RPMI8226 (cell line): ENCODE measurements at places on chromosomes 7 and 10.

- no peak for DNase-seq
Observed at GRCh38 chr10:113438652-113439051, 114.2 kb upstream of the HABP2 start.

DNA sequence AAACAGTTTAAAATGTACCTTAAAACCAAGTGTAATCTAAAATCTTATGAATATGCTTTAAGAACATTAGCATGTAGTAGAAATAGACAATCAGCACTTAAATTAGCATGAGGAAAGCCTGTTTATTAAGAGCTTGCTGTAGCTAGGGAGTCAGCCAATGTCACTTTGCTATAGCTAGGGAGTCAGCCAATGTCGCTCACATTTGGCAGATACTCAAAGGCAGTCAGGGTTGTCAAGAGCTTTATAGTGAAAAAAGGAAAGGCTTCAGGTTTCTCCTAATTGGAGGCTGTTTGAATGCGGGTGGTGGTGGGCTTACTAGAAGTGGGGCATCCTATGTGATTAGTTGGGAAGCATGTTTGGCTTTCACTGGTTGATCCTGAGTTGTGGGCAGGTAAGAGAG, 226.2 kb upstream of the DGKB start:
- DNase-seq = no peak

DNA sequence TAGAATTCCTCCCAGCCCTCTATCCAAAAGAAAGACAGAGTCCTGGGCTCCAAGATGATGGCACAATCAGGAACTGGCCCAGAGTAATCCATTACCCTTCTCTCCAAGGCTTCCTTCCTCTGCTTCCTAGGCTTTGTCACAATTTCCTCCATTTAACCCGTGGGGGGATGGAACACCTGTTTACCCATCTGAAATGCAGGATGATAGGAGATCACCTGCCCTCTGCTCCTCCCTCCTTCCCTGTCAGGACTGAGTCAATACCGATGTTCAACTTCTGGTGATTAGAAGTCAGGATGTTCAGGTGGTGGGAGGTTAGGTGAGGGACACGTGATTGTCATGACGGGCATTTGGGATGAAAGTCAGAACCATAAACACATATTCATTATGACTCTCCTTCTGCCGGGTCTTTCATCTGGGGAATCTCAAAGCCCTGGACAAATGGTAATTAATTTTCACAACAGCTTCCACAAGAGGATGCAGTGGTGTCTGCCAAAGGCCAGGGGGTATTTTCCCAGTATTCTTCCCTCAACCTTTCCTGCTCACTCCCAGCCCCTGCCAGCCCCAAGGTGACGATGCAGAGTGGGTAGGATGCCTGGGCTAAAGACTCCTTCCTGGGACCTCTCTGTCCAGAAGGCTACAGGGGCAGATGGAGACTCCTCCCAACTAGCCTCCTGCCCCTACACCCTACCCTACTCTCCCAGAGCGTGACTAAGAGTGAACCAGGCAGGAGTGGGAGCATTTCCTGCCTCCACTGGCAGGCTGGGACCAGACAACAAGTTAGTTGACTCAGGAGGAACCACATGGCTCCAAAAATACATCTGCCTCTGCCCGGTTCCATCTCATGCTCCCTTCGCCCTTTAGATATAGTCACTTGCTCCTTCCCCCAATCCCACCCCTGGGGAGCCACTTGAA, 27.9 kb downstream of the DUSP5 start:
- DNase-seq = no peak

GRCh38 chr7:68334636-68335272, 1263.5 kb upstream of the AUTS2 start:
- peak; percentile 20 for DNase-seq

DNA sequence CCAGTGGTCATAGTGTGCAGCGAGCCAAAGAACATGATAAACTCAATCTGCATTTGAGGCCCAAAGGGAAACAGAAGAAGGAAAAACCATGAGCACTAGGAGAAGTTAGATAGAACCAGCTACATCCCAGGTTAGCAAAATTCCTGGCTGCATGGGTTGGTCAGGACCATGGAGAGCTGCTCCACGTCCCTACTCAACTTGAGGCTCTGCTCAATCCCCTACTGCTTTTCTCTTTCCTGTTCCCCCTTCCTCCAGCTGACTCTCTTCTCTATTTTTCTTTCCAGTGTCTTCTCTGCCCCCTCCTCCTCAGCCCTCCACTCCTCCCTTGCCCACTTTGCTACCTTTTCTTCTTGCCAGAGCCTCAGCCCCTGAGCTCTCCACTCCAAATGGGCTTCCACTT, 21.9 kb upstream of the VSIR start:
- DNase-seq = peak; percentile 46

- no peak for DNase-seq
Observed at GRCh38 chr7:71132127-71132376, at the start of gene GALNT17. Gene GALNT17, plus strand, starts transcription at chr7:71132144.

- DNase-seq = no peak
Observed at GRCh38 chr7:122438006-122438405, 133.5 kb upstream of the FEZF1 start.

DNA sequence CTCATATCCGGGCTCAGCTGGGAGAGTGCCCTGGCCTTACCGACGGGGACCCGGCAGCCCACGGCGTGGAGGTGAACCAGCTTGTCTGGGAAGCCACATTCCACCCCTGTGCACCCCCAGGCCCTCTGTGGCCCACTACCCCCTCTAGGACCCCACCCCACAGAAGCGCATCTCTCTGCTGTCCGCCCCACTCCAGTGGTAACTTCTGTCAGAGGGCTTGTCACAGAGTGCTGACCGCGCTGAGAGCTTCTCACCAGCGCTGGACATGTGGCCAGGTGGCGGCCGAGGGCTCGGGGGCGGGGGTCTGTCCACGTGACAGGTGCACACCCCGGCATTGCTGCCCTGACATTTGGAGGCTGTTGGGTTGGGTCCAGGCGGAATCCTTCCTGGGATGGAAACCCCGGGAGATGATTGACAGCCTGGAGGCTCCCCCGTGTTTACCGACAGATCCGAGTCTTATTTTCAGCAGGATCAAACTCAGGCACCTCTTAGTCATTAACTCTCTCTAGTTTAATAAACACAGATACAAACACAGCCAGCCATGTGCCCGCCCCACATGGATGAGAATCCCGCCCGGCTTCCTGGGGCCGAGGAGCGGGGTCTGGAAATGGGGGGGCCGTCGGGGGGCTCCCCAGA, 5.1 kb downstream of the ELFN1 start:
- no peak for DNase-seq

GRCh38 chr10:16795410-16796073, 21.7 kb downstream of the RSU1 start:
- DNase-seq = no peak

DNA sequence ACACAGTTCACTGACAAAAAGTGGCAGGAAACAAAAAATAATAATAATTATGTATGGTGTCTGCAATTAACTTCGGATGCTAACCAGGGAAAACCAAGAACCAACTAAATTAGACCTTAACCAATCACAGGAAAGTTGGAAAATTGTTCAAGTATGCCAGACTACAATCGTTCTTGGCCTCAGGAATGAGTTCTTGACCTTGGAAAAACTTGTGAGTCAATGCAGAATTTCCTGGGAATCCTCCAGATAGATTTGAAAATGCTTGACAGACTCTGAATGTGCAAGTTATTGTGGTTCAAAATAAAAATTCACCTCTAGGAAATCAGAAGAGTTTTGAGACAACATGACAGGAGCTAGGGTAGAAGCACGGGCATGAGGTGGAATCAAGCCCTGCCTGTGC, 171.5 kb downstream of the C7orf25 start:
- no peak for DNase-seq

- DNase-seq = peak; percentile 78
Observed at GRCh38 chr10:100529475-100530298, at the start of gene NDUFB8. Gene NDUFB8, minus strand, starts transcription at chr10:100529871. Its CDS starts 20 bp downstream, at chr10:100529851.

DNA sequence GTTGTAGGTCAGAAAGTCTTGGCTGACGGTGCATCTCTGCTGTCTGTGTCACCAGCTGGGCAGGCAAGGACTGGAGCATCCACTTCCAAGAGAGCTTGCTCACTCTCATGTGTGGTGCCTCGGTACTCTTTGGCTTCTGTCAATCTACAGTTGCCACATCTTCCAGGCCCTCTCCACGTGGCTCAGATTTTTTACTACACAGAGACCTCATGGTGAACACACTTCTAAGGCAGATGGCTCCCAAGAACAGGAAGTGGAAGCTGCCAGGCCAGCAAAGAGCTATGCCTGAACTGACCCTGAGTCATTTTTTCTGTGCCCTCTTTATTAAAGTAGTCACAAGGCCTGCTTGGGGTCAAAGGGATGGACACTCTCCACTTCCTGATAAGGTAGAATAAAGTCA, 351.5 kb upstream of the AUTS2 start:
- DNase-seq = peak; percentile 70

GRCh38 chr10:94069884-94070283, 76.2 kb downstream of the PLCE1 start:
- no peak for DNase-seq

DNA sequence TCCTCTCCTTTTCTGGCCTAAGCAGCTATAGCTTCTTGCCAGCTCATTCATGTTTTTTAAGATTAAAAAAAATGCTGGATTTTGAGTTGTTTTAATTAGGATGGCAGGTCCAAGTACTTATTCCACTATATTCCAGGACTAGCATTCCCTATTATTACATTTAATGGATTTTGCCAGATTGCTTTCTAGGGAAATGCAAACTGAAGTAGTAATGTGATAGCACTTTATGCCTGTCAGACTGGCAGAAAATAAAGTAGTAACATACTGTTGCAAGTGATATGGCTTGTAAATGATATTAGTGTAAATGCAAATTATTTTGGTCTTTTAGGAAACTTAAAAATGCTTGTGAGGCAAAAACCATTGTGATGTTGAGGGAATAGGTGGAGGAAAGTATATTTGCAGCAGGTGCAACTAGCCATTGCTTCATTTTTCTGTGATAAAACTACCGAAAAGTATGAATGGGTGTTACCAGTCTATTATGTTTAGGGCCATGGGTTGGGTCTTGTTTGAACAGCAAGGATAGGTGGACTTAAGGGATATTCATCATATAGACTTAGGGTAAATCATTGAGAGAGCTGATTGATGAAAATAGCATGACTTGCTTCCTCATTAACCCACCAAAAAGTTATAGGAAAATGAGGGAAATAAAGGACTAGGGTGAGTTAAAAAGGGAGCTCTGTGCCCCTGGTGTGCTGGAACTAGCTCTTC, 19.9 kb downstream of the ZNRF2 start:
- no peak for DNase-seq

DNA sequence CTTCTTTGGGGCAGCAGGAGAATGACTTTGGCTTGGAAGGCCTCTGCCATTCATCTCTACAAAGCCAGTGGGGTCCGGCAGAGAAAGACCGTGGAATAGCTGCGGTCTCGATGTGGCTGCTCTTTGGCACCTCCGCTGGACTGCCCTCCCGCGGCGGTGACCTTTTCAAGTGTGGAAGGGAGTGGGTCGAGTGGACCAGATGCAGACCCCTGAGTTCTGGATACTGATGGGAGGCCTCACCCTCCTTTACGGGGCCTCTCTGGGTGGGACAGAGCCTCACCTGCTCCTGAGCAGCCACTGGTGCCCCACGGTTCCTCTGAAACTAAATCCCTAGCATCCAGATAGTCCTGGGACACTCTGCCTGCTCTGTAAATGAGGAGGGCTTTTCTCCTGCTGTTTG, 113.1 kb downstream of the NT5C2 start:
- no peak for DNase-seq

DNA sequence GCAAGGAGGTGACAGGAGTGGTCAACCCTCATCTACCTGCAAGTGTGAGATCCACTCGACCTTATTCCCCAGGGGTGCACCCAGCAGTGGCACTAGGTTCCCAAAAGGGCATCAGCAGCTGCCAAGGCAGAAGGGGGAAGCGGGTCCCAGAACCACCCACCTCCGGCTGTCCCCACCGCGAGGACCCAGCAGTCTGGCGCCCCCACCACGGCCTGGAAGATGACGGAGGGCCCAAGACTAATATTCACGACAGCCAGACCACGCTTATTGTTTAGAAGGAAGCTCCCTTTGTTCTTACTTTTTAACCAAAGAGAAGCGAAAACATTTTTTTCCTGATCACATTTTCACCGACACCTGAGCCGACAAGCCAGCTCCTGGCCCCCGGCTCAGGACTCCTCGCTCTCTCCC, 3.6 kb upstream of the EVX1 start:
- no peak for DNase-seq

- no peak for DNase-seq
Observed at GRCh38 chr7:113454597-113455169, 336.3 kb upstream of the SMIM30 start.

GRCh38 chr7:75737856-75738603, 711 bp downstream of the HIP1 start:
- peak; percentile 28 for DNase-seq

DNA sequence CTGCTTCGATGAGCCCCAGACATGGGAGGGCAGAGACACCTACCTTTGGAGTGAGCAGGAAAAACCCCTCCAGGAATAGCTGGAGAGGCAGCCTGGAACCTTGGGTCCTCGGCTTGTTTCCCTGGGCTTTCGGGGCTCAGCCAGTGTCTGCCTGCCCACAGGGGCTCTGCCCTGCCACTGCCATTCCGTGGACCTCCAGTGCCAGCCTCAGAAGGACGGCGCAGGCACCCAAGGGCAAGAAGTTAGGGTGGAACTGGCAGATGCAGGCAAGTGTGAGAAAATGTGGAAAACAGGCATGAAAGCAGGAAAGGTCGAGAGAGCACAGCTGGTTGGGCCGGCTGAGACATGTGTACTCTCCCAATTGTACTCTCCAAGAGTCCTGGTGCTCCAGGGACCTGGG, 281.5 kb downstream of the GRID1 start:
- DNase-seq = no peak

- DNase-seq = peak; percentile 95
Observed at GRCh38 chr7:87219545-87220025, at the start of gene TMEM243. Gene TMEM243, minus strand, starts transcription at chr7:87219732. Its CDS starts 229 bp downstream, at chr7:87219503.

GRCh38 chr10:104340641-104341040, 2.4 kb upstream of the ITPRIP start:
- no peak for DNase-seq

DNA sequence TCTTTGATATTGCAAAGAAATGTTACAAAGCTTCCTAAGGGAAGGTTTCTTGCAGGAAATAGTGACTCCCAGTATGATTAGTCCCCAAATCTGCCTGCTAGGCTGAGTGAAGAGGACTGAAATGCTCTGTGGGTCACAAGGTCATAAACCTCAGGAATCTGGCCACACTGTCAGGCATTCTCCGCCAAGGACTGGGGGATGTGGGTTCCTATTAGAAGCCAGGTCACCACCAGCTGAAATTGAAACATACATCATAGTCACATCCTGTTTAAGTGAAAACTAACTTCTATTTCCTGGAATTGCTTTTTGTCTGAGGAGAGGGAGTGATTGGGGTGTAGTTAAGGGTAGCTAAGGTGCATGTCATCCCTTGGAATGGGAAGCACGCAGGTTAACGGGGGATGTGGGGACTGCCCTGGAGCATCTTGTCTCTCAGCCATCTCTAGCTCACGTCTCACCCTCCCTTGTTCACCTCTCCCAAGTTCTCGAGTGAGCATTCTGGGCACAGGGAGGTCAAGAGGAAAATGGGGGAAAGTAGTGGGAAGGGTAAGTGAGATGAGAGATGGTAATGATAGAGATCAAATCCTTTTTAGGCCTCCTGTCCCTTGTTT, 12.0 kb upstream of the GSAP start:
- DNase-seq = no peak

- no peak for DNase-seq
Observed at GRCh38 chr10:36336315-36336714, 694.2 kb upstream of the FZD8 start.
